ENCODE measurements at places on chromosomes 3 and 15.

- peak; percentile 67 for DNase-seq
These were observed 5.7 kb downstream of the LYSMD2 start for GRCh38 chr15:51731549-51732267.

GRCh38 chr3:42731476-42732195, 29.0 kb upstream of the HHATL start:
- no peak for DNase-seq

- DNase-seq = no peak
These were observed 8.7 kb downstream of the ZDHHC19 start for GRCh38 chr3:196202516-196202970.

DNA sequence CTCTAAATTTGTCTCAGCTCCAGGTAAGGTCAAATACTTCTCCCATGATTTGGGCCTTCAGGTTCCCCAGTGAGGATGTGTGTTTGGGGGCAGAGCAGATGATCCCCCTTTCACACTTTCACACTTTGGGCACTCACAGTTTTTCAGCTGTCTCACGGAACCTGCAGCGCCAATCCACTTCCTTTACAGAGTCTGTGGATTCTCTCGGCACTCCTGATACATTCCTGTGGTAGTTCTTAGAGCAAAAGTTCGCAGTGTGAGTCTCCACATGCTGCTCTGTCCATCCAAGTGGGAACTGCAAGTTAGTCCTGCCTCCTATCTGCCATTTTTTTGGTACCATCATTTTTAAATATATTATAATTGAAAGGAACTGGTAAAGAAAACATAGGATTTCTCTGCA, 20.2 kb upstream of the CPOX start:
- DNase-seq = no peak

DNA sequence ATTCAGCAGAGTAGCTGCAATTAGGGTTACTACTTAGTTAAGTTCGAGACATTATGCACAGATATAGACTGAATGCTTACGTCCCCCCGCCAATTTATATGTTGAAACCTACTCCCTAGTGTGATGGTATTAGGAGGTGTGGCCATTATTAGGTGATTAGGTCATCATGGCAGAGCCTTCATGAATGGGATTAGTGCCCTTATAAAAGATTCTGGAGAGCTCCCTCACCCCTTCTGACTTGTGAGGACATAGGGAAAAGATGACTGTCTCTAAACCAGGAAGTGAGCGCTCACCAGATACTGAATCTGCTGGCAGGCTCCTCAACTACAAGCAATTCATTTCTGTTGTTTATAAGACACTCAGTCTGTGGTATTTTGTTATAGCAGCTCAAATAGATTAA, 25.6 kb upstream of the TEX9 start:
- DNase-seq = no peak

DNA sequence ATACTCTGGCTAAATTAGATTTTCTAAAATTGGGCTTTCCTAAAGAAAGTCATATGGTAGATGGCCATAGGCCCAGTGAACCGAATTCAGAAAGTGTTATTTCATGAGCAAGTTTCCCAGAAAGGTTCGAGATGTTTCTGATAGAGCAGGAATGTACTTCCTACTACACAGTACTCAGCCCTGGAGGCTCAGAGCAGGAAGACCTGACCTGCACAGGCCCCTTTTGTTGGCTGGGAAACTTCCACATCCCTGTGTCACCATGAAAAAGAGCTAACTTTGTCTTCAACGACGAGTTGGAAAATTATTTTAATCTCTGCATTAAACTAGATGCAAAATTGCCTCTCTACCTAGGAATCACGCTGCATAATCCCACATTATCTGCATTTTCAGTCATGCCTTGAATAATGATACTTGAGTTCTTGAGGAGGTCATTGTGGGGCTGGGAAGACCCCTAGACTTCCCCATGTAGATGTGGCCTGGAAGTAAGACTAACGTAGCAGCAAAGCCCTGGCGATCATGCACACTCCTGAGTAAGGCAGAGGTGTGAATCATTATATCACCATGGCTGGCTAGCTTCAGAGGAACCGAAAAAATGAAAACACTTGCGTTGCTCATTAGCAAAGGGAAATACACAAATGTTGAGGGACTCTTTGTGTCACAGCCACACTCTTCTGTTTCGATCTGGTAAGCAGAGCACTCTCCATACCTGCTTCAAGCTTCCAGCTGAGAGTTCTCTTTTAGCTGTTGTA, 47.1 kb downstream of the CMTM7 start:
- DNase-seq = peak; percentile 26

- DNase-seq = no peak
These were observed 28.9 kb downstream of the PRTG start for GRCh38 chr15:55714064-55714463.

- DNase-seq = no peak
These were observed 108.1 kb upstream of the CCDC54 start for GRCh38 chr3:107269136-107269535.

DNA sequence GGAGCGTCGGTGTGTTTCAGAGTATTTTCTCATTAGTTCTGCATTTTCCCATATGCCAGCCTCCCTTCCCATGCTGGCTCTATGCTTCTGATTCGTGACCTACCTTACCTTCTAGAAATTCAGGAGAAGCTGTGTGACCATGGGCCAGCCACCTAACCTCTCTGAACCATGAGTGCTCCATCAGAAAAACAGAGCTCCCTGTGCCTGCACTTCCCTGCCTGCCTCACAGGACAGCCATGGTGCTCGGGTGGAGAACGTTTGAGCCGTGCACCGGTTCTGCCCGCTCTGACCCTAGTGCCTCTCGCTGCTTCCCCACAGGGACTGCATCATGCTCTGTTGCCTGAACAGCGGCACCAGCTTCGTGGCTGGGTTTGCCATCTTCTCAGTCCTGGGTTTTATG, 74.5 kb upstream of the SLC6A1 start:
- DNase-seq = no peak

DNA sequence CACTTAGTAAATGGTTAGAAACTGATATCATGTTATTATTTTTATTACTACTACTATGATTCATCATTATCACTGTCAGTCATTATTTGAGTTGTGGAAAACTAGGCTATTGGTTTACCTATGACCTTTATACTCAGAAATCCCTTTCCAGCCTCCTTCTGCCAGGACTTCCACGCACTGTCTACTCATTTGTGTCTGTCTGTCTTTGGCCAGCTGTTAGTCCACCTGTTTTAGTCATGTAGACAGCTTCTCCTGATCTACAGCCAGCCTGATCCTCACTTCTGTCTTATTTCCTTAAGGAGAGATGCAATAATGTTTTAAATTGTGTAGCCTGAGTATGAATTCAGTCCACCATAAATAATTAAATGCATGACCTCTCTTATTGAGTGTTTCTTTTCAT, 162.8 kb downstream of the EPHA3 start:
- no peak for DNase-seq

- no peak for DNase-seq
These were observed 65.6 kb upstream of the OXTR start for GRCh38 chr3:8834974-8835373.

GRCh38 chr3:34948517-34948916, 690.8 kb upstream of the ARPP21 start:
- no peak for DNase-seq

GRCh38 chr3:9776896-9777693, 7.3 kb upstream of the CAMK1 start:
- DNase-seq = no peak

- no peak for DNase-seq
These were observed 56.1 kb upstream of the PLXNA1 start for GRCh38 chr3:126926684-126927400.

- DNase-seq = no peak
These were observed 47.6 kb upstream of the PRICKLE2 start for GRCh38 chr3:64272842-64273241.

- peak; percentile 10 for DNase-seq
These were observed 16.1 kb downstream of the SLC28A2 start for GRCh38 chr15:45268135-45268534.

DNA sequence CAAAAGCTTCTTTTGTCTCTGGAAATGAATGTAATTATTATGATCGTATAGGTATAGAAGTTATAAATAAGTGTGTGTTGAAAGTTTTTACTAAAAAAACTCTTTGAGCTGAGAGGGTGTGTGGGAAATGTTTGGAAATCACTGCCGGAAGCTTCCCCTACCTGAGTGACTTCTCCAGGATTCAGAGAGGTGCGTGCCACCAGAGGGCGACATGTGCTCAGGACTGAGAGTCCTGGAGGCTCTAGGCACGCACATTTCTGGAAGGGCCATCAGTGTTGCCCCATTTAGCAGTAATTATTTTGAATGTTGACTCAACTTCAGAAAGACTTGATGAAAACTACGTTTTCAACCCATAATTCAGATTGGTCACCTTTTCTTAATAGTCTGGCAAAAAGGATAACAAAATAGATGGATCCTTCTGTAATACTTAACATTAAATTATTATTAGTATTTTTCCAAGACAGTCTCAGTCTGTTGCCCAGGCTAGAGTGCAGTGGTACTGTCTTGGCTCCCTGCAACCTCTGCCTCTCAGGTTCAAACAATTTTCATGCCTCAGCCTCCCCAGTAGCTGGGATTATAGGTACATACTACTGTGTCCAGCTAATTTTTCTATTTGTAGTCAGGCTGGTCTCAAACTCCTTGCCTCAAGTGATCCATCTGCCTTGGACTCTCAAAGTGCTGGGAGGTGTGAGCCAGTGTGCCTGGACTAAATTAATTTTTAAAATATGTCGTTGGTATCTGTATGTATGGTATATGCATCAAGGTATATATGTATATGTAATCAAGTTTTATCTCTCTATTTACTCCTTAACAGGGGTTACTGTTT, 34.5 kb downstream of the GPR171 start:
- peak; percentile 80 for DNase-seq

- DNase-seq = no peak
These were observed 274.3 kb upstream of the BCHE start for GRCh38 chr3:166111562-166111961.

DNA sequence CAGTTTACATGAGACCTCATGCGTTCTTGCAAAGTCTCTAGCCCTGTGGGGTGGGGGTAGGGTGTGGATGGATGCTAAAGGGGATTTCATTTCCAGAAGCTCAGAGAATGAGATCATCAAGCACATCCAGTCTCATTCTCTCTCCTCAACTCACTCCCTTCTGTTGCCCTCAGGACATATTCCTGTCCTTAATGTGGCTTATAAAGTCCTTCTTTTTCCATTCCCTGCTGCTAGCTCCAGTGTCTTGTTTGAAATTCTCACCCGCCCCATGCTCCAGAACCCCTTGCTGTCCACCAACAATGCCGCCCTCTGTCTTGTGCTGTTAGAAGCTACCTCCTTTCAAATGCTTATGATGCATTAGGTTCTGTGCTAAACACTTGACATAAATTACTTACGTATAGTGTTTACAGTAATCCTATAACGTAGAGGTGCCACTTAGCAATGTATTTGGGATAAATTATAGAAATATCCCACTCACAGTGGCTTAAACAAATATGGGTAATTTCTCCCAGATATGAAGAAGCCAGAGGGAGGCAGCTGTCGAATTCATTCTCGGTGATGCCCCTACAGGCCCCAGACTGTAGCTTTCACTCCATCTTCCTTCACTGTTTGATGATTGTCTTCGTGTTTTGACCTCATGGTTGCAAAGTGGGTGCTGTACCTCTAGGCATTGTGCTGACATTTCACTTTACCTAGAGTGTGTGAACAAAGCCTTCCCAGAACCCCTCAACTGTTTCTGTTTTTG, 273.1 kb upstream of the TBL1XR1 start:
- DNase-seq = no peak

- DNase-seq = no peak
These were observed 2.1 kb downstream of the SCN5A start for GRCh38 chr3:38647217-38647970.

DNA sequence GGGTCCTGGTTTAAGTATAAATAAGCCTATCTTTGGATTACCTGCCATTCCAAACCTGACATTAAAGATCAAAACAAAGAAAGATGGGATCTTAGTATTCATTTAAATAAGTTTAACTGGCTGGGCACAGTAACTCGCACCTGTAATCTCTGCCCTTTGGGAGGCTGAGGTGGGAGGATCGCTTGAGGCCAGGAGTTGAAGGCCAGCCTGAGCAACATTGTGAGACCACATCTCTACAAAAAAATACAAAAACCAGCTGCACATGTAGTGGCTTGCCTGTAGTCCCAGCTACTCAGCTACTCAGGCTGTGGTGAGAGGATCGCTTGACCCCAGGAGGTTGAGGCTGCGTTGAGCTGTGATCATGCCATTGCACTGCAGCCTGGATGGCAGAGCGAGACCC, 176.9 kb downstream of the FNDC3B start:
- no peak for DNase-seq

- DNase-seq = no peak
These were observed 23.3 kb downstream of the PCSK6 start for GRCh38 chr15:101466188-101466587.

DNA sequence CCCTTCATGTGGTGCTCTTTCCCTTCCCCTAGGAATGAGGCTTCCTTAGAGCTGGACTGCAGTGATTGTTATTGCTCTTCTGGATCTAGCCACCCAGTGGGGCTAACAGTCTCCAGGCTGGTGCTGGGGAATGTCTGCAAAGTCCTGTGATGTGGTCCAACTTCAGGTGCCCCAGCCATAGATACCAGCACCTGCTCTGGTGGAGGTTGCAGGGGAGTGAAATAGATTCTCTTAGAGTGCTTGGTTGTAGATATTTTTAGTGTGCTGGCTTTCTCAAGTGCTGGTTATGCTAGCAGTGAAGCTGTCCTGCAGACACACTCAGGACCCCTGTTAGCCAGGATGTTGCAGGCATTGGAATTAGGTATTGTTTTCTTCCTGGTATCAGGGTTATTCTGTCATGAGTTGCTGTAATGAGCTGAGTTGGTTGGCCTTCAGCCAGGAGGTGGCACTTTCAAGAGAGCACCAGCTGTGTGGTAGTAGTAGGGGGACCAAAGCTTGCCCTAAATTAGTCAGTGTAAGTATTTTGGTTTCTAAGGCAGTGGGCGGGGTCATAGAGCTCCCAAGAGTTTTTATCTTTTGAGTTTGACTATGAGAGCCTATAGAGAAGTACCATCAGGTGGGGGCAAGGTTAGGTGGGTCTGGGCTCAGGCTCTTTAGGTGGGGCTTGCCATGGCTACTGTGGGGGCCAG, 317.5 kb upstream of the SGO1 start:
- no peak for DNase-seq

- no peak for DNase-seq
These were observed 375.1 kb downstream of the FOXP1 start for GRCh38 chr3:71208211-71209095.

DNA sequence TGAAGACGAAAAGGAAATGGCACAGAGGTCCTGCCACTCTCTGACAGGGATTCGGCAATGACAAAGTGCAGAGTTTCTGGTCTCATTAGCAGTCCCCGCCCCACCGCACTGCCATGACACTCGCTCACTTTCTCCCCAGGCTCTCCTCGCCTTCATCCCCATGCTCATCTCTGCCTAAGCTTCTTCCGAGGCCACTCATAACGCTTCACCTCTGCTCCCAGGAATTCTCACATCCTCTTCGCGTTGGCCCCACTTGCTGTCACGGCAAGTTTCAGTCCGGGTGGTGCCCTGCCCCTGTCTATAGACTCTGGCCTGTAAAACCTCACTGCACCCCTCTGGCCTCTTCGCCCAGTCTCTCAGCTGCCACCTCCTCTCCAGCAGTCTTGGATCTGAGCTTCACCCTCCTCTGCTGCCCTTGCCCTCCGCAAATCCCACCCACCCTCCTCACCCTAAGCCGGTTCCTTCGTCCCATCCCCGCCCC, 654 bp downstream of the RUBCN start:
- peak; percentile 34 for DNase-seq
